ENCODE measurements at places on chromosomes 7 and 10.

- DNase-seq, result peak; percentile 71
These were observed 28.2 kb downstream of the IL15RA start for GRCh38 chr10:5949009-5949759.

DNA sequence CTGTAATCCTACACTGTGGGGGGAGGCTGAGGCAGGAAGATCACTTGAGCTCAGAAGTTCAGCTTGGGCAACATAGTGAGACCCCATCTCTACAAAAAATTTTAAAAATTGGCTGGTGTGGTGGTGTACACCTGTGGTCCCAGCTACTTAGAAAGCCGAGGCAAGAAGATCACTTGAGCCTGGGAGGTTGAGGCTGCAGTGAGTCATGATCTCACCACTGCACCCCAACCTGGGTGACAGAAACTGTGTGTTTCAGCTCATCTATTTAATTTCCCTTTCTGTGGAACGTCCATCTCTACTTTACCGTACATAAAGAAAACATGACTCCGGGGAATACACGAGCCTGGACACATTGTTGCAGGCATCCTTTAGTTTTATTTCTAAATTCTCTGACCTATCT lies 354.6 kb upstream of the PLXDC2 start:
- no peak for DNase-seq

- DNase-seq, result no peak
These were observed 15.5 kb upstream of the CRCP start for GRCh38 chr7:66099232-66099550.

GRCh38 chr10:13099144-13099665 lies 758 bp upstream of the OPTN start:
- peak; percentile 64 for DNase-seq

DNA sequence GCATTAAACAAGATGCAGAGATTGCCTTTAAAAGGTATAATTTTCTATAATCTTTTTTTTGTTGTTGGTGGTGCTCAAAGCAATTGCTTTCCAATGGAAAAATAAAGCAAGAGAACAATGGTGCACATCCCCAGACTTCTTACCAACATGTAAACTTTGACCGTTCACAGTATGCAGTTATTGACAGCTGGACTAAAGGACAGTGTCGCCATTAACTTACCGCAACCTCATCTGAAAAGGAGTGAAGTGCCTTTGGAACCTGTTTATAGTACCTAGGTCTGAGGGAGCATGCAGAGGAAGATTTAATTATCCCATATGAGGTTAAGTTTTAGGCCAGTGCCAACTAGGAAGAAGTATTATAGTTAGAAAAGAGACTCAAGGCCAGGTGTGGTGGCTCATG lies 654.5 kb downstream of the PARD3 start:
- DNase-seq, result no peak

GRCh38 chr10:101217044-101217425 lies 12.2 kb downstream of the LBX1 start:
- no peak for DNase-seq

GRCh38 chr7:34090816-34091215 lies 185.5 kb downstream of the BMPER start:
- no peak for DNase-seq

GRCh38 chr10:120729547-120729946 lies 121.6 kb upstream of the WDR11 start:
- DNase-seq, result no peak

GRCh38 chr7:93739424-93739823 lies 151.1 kb downstream of the TFPI2 start:
- DNase-seq, result no peak

- DNase-seq, result no peak
These were observed 9.2 kb downstream of the NUP42 start for GRCh38 chr7:23191022-23191421.

GRCh38 chr7:15720849-15721471 lies 34.5 kb upstream of the MEOX2 start:
- peak; percentile 56 for DNase-seq

GRCh38 chr7:112176693-112177415 lies 29.3 kb downstream of the DOCK4 start:
- DNase-seq, result no peak

GRCh38 chr7:24981171-24981951 lies 1.4 kb upstream of the OSBPL3 start:
- DNase-seq, result peak; percentile 80

DNA sequence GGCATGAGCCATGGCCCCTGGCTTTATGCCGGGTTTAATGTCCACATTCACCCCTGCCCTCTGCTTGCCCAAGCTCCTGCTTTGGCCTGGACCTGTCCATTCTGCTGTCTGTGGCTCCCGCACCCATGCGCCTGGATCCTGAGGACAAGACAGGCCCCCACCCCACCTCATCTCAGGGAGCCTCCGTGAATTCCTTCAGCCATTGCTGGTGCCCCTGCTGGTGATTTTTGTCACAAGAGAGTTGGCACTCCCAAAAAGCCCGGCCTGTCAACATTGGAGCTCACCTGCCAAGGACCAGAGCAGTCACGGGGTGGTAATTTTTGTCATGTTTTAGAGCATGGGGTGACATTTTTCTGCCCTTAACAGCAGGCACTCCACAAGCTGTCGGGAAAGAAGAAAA lies 127.5 kb upstream of the PLXNA4 start:
- no peak for DNase-seq

DNA sequence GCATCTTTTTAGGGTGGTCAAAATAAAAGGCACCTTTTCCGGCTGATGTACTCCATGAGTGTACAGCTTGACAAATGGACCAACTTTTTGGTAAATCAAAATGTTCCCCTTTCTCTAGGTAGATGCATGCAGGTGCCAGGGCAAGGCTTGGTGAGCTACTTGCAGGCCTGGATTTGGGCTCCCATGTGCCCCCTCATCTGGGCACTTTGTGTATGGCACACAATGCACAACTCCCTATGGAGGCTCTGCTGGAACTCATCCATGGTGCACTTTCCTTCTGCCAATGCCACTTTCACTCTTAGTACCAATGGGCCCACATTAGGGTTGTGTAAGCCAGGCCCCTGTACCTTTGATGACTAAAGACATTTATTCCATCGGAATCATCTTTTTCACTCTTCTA lies 300.8 kb downstream of the SDHAF3 start:
- DNase-seq, result peak; percentile 46

DNA sequence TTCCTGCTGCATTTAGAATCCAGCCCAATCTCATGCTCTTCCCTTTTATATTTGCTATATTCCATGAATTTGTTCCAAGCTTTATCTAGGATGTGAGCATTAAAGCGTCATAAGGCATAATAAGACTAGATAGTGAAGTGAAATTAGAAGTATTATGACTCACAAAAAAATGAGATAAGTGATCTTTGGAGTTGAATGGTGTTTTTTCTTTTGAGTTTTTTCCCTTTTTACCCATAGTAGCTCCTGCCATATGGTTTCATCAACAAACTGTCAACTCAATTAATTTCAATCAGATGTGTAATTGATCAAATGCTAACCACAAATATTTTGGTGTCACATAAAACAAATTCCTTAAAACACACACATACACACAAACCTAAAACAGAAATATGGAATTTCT lies 17.0 kb downstream of the KLHDC10 start:
- no peak for DNase-seq

DNA sequence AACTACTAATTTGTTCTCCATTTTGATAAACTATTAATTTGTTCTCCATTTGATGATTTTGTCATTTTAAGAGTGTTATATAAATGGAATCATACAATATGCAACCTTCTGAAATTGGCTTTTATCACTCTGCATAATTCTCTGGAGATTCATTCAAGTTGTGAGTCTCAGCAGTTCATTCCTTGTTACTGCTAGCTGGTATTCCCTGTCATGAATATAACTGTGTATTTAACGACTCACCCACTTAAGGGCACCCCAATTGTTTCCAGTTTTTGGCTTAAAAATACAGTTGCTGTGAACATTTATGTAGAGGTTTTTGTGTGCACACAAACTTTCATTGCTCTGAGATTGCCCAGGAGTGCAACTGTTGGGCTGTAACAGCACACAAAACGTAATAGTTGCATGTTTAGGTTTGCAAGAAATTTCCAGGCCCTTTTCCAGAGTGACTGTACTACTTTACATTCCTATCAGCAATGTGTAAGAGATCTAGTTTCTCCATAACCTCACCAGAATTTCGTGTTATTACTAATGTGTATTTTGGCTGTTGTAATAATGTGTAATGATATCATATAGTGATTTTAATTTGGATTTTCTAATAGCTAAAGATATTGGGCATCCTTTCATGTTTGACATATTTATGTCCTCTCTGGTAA lies 153.2 kb upstream of the ADCY1 start:
- DNase-seq, result no peak

- DNase-seq, result peak; percentile 49
These were observed 58.0 kb downstream of the GNAT3 start for GRCh38 chr7:80453699-80454340.

DNA sequence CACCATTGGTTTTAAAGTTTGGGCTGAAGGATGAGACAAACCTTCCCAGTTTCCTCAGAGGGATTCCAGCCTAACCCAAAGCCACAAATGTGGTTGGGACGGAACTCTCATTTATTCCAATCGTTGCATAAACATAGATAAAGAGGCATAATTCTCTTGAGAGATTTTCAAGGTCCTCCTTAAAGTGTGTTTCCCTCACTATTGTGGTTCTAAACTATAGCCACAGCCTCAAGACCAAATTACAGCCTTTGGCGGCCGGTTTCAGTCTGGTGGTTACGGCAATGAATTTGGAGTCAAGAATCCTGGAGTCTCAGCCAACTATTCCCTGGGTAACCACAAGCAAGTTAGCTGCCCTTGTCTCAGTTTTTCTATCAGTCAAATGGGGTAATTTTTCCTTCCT lies 42.6 kb downstream of the SEM1 start:
- DNase-seq, result no peak

- no peak for DNase-seq
These were observed 110.8 kb upstream of the FGFR2 start for GRCh38 chr10:121708728-121709674.

GRCh38 chr7:14673202-14673601 lies 229.3 kb downstream of the DGKB start:
- DNase-seq, result no peak

DNA sequence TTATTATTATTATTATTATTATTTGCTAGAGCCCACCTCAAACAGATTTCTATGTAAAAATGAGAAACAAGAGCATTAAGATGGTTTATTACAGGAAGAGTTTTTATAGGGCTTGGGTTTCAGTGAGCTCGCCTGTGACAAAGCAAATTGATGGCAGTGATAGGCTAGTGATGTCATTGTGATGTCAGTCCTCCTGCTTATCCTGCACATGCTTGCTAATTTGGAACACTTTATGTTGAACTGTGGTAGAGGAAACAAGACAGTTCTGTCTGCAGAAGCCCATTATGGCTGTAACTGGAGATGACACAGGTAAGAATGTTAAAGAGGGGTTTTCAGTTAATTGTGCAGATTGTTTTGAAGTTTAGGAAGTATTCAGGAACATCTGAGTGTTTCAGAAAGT lies 68.3 kb downstream of the CREM start:
- DNase-seq, result peak; percentile 39

DNA sequence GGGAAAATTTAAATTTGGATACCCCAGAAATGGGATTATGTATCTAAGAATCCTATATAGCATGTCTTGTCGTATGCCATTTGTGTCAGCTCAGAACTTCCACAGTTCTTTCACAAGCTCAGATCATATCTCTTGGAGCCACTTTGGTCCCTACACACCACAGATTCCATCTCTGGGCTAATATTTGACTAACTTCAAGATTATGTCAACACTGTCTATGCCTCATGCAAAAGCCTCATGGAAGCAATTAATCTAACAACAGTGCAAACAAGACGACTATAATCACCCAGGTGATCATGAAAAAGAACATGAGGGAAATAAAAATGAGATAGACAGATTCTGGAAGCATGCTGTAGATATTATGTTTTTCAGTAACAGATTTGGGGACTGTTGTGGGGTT lies 189.1 kb downstream of the LRRTM3 start:
- DNase-seq, result no peak

DNA sequence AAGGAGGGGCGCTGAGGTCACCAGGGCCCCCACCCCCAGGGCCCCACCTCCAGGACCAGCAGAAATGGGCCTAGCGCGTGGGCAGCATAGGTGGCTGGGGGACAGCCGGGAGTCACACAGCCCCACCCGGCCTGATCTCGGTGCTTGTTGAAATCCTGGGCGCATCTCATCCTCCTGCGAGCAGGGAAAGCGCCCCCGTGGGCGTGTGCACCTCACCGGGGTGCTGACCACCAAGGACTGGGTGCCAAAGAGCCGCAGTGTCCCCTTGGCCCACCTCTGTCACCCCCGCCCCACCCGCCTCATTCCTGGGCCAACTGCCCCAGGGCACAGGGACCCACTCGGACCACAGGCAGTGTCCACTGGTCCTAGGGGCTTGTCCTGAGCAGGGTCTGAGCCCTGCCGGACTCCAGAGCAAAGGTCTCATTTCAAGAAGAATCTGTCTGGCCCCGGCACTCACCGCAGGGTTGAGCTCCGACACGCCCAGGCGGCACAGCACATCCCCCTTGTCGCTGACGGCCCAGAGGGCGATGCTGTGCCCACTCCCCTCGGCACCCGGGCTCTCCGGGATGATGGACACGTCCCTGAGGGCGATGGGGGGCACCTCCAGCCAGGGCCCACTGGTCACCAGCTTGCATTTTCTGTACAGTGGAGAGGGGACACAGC lies 11.4 kb downstream of the BHLHA15 start:
- DNase-seq, result no peak

- DNase-seq, result no peak
These were observed 107.7 kb downstream of the BBS9 start for GRCh38 chr7:33237036-33237435.

DNA sequence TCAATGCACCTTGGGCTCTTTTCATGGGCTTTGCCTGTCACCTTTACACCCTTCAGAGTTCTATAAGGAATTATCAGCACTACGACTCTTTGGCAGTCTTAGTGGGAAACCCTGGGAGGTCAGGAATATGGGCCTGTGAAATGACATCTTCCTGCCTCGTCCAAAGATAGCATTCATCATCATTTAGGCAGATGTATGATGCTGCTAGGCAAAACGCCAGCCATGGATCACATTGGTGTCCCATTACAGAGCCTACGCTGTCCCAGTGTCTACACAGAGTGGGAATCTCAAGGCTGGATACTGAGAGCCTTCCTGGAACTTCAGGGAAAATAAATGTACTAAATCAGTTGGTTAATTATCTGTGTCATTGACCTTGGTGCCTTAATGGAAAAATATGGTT lies 259.4 kb upstream of the CELF2 start:
- DNase-seq, result no peak

- no peak for DNase-seq
These were observed 25.3 kb upstream of the SMARCD3 start for GRCh38 chr7:151273651-151274390.

DNA sequence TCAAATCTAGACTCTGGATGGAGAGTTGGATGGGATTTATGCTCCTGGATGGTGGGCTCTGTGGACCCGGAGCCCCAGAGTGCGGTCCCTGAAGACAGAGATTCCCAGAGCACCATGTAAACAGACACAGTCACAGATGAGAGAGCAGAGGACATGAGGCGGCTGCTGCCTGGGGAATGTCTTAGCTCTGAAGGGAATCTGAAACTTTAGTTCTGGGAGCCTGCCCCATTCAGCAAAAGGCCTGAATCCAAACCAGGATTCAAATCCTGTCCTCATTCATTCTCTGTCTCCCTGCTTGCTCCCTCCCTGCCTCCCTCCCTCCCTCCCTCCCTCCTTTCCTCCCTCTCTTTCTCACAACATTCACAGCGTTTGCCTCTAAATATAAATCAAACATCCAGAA lies 49.5 kb upstream of the CALD1 start:
- no peak for DNase-seq
